RPMI8226 (cell line): ENCODE measurements at places on chromosomes 1 and 21.

GRCh38 chr1:237041795-237042525 lies at the start of gene RYR2:
RYR2 (plus strand) TSS chr1:237042184; CDS start chr1:237042522, 338 bp downstream.
- peak; percentile 74 for DNase-seq

- no peak for DNase-seq
Measured at GRCh38 chr1:67256291-67257172, 51.1 kb upstream of the IL12RB2 start.

DNA sequence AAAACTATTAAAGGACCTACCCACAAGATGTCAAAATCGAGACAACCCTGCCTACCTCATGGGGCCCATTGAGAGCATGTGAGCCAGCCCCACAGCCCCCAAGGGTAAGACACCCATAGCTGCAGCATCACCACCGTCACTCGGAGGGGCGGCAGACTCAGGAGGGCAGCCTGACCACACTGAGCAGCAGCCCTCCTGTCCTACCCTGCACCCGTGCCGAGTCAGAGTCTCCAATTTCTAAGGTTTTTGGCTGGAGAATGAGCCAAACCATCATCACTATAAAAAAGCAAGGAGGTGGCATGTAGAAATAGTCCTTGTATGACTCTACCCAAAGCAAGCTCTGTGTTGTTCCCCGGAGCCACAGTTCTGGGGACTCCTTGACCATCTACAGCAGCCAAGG lies 94.7 kb downstream of the SSBP3 start:
- no peak for DNase-seq

DNA sequence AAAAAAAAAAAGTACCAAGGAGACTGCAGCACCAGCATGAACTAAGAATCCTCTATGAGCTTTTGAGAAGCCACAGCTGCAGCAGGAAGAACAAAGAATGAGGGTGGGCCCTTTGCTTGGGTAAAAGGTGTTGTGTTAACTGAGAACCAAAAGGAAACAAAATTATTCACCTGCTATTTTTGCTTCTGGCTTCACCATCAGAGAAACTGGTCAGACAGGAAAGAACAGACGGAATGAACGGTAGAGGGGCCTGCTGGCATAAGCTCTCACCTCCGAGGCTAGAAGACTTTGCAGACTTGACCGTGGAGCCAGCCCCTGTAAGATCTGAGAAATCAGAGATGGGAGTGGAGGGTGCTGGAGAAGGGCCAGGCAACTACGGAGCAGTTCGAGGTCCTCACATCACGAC lies 27.6 kb downstream of the IL10RB start:
- no peak for DNase-seq

- DNase-seq = peak; percentile 30
Measured at GRCh38 chr1:17181781-17182464, 23.0 kb upstream of the PADI1 start.

GRCh38 chr1:51097171-51097570 lies 4.9 kb upstream of the C1orf185 start:
- DNase-seq = no peak
